ENCODE measurements at places on chromosomes 16 and 17. TPM values are rescaled to one million over a fixed set of nuclear protein-coding genes. Genes with fewer than 3 reads are reported as not detected.
A peak's percentile ranks its signal among the peaks of the same experiment; 100 is the strongest.

GRCh38 chr16:57999971-58000705, at the start of gene ZNF319:
TSS of gene ZNF319 (minus strand) at chr16:58000672. CDS start at chr16:57998265, 2,407 bp downstream.
- no peak for DNase-seq

SLX4 gene
- 6.4 TPM for total RNA-seq

DNA sequence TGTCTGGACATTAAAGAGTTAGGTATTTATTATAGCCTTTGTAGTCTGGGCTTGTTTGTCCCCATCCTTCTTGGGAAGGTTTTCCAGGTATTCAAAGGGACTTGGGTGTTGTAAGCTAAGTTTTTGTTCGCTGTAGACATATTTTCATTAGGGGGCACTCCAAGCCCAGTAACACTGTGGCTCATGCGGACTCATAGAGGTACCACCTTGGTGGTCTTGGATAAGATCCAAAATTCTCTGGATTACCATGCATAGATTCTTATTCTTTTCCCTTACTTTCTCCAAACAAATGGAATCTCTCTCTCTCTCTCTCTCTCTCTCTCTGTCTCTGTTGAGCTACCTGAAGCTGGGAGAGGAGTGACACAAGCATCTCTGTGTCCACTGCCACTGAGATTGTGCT, 48.9 kb downstream of the ERCC4 start:
- DNase-seq = no peak

MAP2K4 gene
- total RNA-seq = 26.7 TPM

GRCh38 chr17:15412606-15413005, 54.8 kb downstream of the CDRT4 start:
- no peak for DNase-seq

- no peak for DNase-seq
Observed at GRCh38 chr17:48547808-48548522, 3.1 kb upstream of the HOXB2 start.

GRCh38 chr16:8505327-8505991, 84.9 kb downstream of the TMEM114 start:
- DNase-seq = no peak

DNA sequence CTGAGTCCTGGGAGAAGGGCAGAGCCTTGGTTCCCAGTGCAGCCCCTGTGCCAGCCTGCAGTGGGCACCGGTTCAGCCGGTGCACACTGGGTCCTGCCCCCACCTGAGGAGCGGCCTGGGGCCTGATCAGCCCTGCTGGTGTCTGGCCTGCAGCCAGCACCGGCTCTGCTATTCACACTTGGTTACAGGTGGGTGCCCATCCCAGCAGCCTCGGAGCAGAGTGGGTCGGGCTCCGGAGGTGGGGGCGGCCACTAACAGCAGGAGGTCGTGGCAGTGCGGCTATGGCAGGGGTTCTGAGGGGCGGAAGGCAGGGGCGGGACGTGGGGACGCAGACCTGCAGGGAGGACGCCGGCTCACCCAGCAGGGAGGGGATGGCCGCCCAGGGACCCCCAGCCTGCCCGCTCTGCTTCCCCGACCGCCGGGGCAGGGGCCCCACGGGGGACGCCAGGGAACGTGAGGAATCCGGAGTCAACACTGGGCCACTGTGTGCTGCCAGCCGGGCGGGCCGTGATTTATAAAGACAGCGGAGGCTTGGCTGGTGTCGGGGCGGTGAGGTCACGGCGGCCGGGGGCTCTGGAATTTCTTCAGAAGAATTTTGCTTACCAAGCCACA, 20.3 kb downstream of the METRNL start:
- no peak for DNase-seq

KRTAP2-1 gene
- total RNA-seq = not detected

GRCh38 chr17:20926532-20926931, 116.3 kb downstream of the USP22 start:
- no peak for DNase-seq

PDIA2 gene
- total RNA-seq = not detected

DNA sequence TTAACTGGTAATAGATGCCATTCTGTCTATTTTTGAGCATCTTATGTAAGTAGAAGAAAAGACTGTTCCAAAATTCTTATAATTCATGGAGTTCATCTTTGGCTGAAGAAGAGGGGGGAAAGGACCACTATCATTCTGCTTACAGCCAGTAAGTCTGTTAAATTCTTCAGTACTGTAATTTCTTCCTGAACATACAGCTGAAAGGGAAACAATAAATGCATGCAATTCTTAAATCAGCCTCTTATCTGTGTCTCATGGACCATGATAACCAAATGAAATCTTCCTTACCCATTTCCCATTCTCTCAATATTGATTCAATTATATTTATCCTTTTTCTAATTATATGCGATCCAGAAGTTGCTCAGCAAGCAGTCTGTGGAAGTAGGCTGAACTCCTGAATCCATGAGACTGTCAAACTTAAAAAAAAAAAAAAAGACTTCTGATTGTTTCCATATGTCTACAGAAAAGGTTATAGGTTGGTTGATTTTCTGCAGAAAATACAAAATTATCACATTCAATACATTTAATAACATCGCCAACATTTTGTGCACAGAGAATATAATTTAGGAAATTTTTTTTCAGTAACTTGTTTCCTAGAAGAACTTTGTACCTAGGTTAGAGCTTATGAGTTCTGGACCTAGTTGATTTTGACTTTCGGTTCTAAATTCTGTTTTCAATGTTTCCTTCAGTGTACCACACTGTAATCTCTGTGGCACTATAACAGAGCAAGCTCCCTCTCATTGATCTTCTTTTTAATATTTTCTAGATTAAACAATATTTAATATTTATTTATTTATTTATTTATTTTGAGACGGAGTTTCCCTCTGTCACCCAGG, 1.2 kb upstream of the ABCA9 start:
- no peak for DNase-seq

GRCh38 chr17:60154616-60155426, 5.0 kb downstream of the CA4 start:
- DNase-seq = no peak

- DNase-seq = peak; percentile 64
Observed at GRCh38 chr16:65658349-65658748, 536.5 kb upstream of the CDH11 start.

CDH5 gene
- 0.67 TPM for total RNA-seq

ELMO3 gene
- 5.9 TPM for total RNA-seq

KRT16 gene
- total RNA-seq = 4.8 TPM

DNA sequence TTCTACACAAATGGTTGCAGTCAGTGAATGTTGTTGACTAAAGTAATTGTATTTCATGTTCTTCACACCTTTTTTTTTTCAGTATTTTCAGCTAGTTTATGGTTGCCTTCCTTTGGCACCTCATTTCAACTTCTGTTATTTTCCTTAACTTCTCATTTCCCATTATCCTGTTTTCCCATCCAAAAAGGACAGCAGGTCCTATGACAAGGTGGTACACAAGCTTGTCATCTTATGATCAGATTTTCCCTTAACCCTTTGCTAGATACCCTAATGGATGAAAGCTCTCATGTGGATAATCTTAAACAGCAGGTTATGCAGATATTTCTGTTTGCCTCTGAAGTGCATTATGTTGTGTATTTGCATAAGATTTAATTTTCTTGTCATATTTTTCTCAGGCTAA, 7.1 kb upstream of the ASIC2 start:
- no peak for DNase-seq

CCDC92B gene
- not detected for total RNA-seq

GRCh38 chr17:75504347-75505151, 10.8 kb downstream of the CASKIN2 start:
- DNase-seq = no peak

ABCA3 gene
- total RNA-seq = 36.3 TPM

NEK8 gene
- 4.3 TPM for total RNA-seq

LGALS9 gene
- 3.4 TPM for total RNA-seq

INTS2 gene
- 13.3 TPM for total RNA-seq

C1QL1 gene
- not detected for total RNA-seq

GRCh38 chr16:83956336-83957289, 3.6 kb downstream of the OSGIN1 start:
- no peak for DNase-seq

GRCh38 chr17:61399131-61400065, at the start of gene TBX2:
TSS of gene TBX2 (plus strand) at chr17:61399843. CDS start at chr17:61400177, 334 bp downstream.
- DNase-seq = peak; percentile 38
